ENCODE measurements at places on chromosomes 7 and 10.

DNA sequence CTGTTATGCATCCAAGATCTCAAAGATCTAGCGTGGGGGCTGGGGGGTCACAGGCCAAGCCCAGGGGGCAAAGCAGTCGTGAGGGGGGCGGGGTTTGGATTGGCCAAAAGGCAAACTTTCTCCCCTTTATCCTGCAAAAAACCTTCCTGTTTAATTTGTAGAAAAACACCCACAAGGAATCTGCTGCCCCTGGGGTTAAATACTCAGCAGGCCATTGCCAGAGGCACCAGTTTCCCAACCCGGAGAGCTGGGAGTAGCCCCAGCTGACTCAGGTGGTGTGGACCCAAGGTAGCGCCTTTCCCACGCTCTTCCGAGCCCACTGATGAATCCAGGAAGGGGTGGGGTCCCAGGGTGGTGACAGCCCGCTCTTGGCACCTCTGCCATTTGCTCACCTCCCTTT, 21.4 kb downstream of the KCP start:
- DNase-seq = no peak

GRCh38 chr7:16590424-16590823, 55.1 kb downstream of the ANKMY2 start:
- DNase-seq = no peak

- DNase-seq = no peak
Measured at GRCh38 chr10:131198401-131198800, 113.1 kb downstream of the TCERG1L start.

DNA sequence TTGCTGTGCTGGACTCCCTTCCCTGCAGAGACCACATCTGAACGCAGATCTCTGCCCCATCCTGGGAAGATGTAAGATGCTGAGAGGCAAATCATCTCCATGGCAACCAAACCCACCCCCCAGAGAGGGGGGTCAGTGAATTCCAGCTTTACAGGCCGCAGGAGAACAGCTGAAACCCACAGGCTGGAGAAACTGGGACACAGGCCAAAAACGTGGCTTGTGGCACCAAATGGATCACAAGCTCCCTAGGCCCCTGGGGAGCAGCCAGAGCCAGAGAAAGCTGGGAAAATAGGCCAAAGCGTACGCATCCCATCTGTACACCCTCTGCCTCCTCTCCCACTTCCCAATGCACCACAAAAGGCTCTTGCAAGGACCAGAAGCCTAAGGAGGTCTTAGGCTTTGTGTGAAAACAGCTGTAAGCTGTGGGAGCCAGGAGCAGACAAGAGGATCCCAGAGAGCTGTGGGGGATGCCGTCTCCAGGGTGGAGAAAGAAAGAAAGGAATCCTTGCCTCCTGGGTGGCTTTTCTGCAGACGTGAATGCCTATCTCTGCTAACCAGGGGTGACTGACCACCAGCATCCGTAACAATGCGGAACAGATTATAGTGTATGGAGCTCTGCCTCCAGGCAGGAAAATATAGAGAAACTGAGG, 59.5 kb downstream of the TMEM130 start:
- DNase-seq = no peak

DNA sequence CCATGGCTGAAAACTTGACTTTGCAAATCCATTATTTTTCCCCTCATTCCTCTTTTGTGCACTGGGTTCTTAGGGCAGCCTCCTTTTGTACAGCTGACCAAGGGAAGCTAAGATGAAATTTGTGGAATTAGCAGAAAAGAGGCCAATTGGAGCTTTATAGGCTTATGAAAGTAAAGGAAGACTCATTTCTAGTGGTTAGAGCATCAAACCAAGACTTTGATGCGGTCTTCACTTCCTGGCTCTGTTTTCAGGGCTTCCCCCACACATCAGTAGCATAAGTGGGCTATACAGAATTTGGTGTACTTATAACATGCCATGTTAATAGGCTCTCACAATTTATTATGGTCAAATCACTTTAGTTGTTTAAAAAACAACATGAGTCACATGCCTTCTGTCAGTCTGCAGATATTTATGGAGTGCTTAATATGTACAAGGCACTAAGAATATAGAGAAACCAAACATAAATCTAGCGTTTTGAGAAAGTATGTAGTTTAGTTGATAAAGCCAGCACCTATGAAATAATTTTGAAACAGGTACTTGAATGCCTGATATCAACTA, 5.7 kb downstream of the AUTS2 start:
- no peak for DNase-seq
